Breast epithelium (tissue), 4 donors: ENCODE measurements at places on chromosomes 13 and 19.

DNA sequence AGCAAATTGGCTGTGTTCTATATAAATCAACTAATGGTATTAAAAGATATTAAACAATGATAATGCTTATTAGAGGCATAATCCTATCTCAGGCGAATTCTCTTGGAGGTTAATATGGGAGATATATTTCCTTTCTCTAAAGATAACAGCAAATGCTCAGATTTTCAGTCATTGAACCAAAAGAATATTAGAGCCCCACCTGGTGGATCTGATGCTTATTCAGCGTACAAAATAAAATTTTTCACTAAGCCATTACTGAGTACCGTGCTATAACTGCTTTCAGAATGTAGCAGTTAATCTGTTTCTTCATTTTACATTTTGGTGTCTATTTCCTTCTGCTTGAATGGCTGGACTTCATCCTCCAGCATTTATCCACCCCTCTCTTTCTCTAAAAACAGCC, 143.3 kb upstream of the IPO5 start:
- DNase-seq: no peak

DNA sequence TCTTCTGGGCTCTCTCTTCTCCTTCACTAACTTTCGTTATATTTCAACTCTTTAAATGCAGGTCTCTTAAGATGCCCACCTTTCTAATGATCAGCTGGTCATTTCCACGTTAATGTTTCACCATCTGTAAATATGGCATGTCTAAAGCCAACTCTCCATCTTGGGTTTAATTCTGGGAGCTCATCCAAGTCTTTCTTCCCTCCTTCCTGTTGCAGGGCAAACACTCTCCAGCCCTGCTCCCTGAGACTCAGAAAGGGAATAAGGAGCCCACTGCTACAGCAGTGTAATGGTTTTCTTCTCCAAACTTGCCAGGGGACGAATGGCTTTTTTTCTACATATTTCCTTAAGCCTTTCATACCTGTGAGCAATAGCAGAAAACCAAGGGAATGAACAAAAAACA, 73.3 kb upstream of the SOX1 start:
- no peak for DNase-seq

DNA sequence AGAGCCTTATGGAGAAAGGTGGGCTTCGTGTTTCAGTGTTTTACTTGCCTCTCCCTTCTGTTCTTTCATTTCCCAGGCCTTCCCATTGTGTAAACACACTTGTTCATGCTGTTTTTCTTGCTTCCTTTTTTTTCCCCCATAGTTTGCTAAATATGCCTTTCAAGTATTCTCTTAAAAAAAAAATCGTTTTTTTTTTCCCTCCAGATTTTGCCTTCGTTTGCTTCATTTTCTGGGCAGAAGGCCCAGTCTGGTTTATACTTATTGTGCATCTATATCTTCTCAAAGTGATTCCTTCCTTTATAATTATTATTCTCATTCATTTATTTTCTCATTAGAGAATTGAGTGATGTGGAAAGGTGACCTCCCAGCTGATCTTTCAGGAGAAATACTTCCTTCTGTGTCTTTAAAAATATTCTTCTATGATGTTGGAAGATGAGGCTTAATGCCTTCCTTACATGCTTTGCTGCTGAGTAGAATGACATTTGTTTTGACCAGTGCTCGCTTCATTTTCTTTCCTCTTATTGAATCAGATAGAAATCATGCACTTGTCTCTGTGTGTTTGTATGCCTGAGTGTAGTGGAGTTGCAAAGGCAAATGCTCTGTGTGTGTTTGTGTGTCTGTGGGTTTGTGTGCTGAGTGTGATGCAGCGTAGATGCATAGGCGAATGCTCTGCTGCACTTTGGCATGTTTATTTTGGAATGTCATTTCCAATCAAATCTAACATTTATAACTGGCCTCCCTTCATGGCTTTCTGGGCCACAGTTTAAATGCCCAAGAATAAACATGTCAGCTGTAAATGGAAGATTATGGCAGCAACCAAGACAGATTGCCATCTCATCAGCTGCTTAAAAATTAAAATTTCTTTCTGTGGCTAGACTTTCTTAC, 591.4 kb downstream of the FGF9 start:
- DNase-seq: no peak

DNA sequence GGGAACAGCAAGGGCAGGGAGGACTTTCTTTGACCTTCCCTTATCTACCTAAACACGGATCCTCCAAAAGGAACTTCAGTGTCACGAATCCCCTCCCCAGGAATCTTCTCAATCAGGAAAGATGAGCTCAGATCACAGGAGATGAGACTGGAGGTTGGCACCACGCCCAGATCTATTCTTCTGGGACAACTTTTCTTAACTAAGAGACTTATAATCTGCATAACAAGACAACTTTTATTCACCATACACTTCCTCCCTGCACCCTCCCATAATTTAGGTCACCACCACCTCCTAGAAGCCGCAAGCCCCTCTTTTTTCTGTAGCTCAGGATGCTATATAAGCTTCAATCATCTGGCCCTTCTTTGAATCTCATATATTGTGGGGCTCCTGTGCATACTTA, 19.2 kb upstream of the AKT2 start:
- no peak for DNase-seq

- DNase-seq: no peak
Observed at GRCh38 chr19:18001777-18002345, 6.1 kb upstream of the ARRDC2 start.

DNA sequence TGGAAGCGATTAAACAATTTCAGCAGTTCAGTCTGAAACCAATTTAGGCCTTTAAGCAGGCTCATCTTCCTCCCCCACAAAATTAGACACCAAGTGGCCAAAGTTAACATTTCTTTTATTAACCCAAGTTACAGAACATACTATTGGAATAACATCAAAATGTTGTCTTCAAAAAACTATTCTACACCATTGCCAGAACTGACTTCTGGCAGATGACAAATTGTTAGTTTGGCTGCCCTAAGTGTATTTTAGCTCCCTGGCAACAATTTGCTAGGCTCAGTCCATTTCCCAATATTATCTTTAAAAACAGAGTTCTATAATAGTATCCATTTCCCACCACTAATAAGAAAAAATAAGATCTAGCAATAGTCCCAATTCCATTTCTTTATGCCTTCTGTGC, 107.8 kb downstream of the SGCG start:
- no peak for DNase-seq

DNA sequence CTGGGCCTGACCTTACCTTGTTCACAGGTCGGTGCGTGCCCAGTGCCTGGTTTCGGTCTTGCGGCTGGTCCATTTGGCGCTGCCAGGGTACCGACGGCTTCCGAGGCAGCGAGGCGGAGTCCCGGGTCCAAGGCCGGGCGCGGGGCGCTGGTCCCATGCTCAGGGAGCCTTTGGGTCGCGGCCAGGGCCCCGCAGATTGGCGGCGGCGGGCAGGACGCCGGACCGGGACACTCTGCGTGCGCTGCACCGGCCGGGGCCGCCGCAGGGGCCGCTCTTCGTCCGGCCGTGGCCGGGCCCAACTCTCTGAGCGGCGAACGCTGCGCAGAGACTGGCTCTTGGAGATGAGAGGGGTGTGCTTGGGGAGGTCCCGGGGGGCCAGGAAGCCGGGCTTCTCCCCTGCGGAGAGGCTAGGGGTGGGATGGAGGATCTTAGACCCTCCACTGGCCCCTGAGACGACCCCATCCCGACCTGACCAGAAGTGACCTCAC, 3.4 kb upstream of the WIZ start:
- no peak for DNase-seq

DNA sequence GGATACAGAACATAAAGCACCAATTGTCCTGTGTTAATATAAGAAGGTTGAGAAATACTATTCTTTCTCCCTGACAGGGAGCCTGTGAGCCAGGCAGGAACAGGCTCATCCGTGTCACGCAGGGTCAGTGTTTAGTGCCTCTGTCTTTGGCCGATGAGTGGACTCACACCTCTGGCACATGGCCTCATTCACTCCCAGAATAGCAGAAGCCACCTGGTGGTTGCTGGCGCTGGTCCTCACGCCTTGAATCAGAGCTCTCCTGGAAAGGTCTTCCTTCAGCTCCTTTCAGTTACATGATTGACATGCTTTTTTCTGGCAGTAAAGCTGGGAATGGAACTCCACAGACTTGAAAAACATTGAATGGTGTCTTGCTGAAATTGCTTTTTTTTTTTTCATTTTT, 28.1 kb upstream of the SIAH3 start:
- peak; percentile 53 for DNase-seq

DNA sequence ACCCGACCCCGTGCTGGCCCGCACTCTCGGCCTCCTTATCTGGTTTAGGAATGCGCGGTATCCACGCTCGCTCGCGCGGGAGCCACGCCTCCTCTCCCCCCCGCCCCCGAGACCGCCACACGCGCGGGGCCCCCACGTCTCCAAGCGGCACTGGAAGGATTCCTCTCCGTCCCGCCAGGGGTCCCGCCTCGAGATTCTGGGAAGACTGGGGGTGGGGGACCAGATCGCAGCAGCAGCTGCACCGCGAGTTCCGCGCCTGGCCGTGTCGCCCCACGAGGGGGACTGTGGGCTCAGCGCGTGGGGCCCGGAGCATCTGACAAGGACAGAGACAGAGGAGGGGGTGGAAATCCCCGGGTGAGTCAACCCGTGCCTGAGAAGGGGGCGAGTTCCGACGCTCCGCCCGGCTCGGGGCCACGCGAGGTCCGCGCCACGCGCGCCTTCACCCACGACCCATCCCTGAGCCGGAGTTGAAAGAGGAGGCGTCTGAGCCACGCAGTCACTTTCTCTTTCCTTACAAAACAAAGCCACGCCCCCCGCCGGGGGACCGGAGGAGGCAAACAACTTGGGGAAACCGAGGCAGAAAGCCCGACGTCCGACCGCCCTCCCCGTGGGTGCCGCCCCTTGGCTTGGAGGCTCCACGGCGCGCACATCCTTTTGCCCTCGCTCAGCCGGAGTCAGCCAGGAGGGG, 814 bp downstream of the S1PR2 start:
- DNase-seq: no peak

DNA sequence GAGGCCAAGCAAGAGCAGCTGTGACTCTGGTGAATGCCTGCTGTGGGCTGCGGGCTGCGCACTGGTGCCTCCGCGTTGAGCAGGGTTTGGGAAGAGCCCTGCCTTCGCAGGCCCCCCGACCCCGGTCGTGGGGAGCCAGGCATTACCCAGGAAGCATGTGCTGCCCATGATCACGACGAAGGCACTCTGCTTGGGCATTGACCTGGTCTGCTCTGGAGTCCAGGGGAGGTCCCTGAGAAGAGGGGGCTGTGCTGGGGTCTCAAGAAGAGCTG, 19.2 kb downstream of the RANBP3 start:
- DNase-seq: no peak

DNA sequence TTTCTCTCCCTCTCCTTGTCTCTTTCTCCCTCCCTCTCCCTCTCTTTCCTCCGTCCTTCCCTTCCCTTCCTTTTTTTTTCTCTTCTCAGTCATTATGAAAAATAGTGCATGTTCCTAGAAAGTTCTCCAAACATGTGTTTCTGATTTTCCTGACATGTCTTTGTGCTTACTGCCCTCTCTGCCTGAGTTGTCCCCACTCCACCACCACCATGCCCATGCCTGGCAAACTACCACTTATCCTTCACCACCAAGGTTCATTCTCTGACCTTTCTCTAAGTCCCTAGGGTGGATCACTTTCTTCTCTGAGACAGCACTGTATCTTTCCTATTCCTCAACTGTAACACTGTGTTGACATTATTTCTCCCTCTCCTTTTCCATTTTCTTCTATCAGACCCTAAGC, 98.2 kb downstream of the LACC1 start:
- no peak for DNase-seq

DNA sequence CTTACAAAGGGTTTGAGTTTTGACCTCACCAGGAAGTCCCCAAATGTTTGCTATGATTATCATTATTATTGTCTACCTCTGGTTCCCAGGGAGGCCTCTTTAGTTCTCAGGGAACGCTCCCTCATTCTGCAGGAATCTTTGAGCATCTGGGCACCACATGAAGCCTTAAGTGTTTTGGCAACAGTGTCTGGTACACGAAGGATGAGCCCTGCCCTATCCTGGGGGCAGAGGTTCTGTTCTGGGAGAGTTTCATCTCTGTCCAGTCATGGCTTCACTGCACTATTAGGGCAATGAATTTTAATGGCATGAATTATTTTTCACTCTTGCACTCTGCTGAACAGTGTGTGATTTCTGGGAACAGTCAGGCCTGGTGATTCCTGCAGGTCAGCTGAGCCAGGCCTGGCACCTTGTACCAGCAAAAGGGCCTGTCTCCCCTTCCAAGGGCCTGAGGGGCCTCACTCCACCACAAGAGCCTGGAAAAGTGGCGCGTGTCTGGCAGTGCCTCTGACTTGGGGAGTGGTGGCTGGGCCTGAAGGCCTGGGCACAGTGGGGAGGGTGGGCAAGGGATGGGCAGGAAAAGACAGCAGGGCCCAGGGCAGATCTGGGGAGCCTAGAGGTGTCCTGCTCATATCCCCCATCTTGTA, 4.6 kb downstream of the FAM187B start:
- no peak for DNase-seq

GRCh38 chr19:45917421-45918091, 3.0 kb upstream of the NANOS2 start:
- no peak for DNase-seq

DNA sequence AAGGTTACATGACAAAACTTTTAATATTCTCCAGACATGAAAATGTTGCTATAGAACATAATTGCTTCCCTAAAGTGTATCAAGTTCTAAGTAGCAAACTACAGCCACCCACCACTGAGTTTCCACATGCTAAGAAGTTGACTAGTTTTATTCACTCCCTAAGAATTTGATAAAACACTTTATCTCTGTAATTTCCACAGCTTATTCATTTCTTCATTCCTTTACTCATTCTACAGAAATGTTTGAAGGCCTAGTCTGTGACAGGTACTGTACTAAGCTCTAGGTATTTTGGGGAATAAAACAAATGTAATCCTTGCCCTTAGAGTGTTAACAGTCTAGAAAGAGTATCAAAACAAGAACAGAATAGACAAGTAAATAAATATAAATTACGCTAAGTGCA, 101.8 kb upstream of the DIAPH3 start:
- DNase-seq: no peak

- DNase-seq: no peak
Observed at GRCh38 chr19:34365463-34366401, 736 bp downstream of the GPI start.

DNA sequence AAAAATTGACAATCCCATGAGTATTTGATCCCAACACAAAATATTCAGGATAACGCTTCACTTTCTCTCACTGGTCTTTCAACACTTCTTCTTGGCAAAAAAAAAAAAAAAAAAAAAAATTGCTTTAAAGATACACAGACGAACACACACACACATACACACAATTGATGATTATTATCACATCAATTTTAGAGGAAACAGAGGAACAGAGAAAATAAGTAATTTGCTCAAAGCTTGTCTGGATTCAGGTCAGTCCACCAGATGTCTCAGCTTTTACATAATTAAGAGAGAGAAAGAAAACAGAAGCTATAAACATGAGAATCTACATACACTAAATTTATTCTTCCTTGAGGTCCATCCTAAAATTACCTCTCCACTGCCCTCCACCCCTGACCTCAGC, 183.4 kb downstream of the MZT1 start:
- no peak for DNase-seq

GRCh38 chr19:31438401-31439269, 89.4 kb upstream of the TSHZ3 start:
- DNase-seq: no peak

DNA sequence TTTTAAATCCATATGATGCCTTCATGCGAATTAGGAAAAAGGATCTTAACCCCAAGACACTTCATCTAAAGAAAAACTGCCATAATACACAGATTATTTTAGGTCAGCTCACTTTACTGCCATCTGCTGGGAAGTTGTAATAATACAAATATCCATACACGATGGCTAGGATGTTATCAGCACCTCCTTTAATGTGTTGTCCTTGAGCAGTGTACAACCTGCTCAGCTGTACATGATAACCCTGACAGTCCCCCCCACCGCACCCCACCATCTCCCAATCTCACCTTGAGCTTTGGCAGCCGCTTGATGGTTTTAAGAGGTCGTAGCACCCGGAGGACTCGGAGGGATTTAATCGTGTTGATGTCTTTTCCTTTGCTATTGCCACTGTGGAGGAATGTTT, 112.2 kb downstream of the IER2 start:
- no peak for DNase-seq
